PC-9 (cell line): ENCODE measurements at places on chromosomes 11 and 22. TPM values are rescaled to one million over a fixed set of nuclear protein-coding genes. Genes with fewer than 3 reads are reported as not detected.

- H3K27me3 ChIP-seq: no peaks in the 10 kb centered on the region
- no peak overlapping the region for H3K4me3 ChIP-seq
- DNase-seq: no peak
- no peak overlapping the region for H3K27ac ChIP-seq
- no peaks in the 10 kb centered on the region for H3K36me3 ChIP-seq
Observed at GRCh38 chr11:8365216-8365941, 101.7 kb upstream of the LMO1 start.

- no peaks in the 10 kb centered on the region for H3K27me3 ChIP-seq
- H3K27ac ChIP-seq: no peak overlapping the region
- H3K4me1 ChIP-seq: peaks cover 5% of the 10 kb centered on the region; the same call in 1 of the 2 replicates
- H3K36me3 ChIP-seq: no peaks in the 10 kb centered on the region
- no peak overlapping the region for H3K4me3 ChIP-seq
- DNase-seq: no peak
Observed at GRCh38 chr11:398826-399225, 4.8 kb downstream of the PKP3 start.

The SLC22A9 gene
- not detected in 2 replicates for total RNA-seq

DNA sequence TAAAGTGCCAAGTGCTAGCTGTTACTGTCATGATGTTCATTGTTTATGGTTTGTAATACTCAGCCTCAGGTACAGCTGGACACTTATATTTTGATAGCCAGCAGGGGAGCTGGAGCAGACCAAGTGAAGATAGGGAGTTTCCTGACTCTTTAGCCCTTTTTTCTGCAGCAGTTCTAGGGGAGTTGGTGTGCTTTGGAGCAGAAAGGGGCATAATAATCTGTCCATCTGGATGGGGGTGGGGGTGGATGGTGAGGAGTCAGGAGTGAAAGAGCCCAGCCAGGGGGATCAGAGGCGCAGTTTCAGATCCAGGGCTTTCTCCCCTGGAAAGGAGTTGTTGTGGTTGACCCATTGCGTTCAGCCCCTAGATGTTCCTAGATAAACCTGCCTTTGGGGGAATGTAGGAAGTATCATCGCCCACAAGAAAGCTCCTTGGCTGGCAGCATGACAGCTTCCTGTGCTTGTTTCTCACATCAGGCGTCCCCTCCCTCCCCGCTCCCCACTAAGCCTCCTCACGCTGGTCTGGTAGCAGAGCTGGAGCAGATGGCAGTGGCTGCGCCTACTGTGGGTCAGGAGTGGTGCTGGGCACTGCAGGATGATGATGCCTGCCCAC is 41.9 kb downstream of the MED15 start:
- no peak overlapping the region for H3K27ac ChIP-seq
- DNase-seq: no peak
- H3K4me3 ChIP-seq: no peak overlapping the region
- no peaks in the 10 kb centered on the region for H3K36me3 ChIP-seq
- no peaks in the 10 kb centered on the region for H3K4me1 ChIP-seq
- H3K27me3 ChIP-seq: no peaks in the 10 kb centered on the region

The POLR3H gene
- 47.6 and 49.7 TPM in 2 replicates for total RNA-seq

GRCh38 chr11:30447058-30447640 is 124.2 kb downstream of the ARL14EP start:
- no peaks in the 10 kb centered on the region for H3K4me1 ChIP-seq
- H3K27me3 ChIP-seq: peaks cover 69% of the 10 kb centered on the region
- no peaks in the 10 kb centered on the region for H3K36me3 ChIP-seq
- no peak for DNase-seq
- H3K27ac ChIP-seq: no peak overlapping the region

The MRGPRX3 gene
- total RNA-seq: not detected in 2 replicates

DNA sequence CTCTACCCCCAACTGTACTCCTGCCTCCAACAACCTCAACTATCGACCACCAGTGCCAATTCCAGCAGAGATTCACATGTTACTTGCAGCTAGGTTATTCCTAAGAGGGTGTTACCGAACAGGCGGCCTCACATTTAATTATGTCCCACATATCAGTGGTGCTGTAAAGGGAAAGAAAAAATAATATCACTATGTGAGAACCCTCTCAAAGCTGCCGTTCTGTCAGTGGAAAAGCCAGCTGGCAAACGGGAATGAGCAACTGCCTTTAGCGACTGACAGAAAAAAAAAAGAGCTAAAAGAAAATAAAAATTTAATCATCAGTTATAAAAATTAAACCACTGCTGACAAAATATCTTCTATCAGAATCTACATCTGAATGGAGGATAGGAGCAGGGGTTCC is 270.8 kb upstream of the NARS2 start:
- H3K36me3 ChIP-seq: no peaks in the 10 kb centered on the region
- H3K27ac ChIP-seq: no peak overlapping the region
- no peak overlapping the region for H3K4me3 ChIP-seq

DNA sequence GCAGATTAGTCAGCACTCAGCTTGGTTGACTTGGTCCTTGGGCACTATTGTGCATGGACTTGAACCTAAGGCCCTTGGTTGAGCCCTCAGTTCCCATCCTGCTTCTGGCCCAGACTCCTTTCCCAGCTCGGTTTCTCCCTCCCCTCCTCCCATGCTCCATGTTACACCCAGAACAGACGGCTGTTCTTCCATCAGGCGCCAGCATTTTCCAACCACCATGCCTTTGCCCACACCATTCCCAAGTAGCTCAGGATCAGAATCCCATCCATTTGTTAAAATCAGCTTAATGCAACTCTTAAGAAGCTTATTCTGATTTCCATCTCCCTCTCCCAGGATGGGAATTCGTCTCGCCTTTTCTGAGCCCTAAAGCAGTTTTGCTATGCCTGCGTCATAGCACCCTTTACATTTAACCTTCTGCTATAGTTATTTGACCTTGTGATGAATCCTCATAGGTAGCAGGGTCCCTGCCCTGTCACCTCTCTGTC is 110.7 kb downstream of the MICAL2 start:
- H3K4me3 ChIP-seq: no peak overlapping the region
- H3K4me1 ChIP-seq: peaks cover 77% of the 10 kb centered on the region
- DNase-seq: no peak
- no peaks in the 10 kb centered on the region for H3K36me3 ChIP-seq

DNA sequence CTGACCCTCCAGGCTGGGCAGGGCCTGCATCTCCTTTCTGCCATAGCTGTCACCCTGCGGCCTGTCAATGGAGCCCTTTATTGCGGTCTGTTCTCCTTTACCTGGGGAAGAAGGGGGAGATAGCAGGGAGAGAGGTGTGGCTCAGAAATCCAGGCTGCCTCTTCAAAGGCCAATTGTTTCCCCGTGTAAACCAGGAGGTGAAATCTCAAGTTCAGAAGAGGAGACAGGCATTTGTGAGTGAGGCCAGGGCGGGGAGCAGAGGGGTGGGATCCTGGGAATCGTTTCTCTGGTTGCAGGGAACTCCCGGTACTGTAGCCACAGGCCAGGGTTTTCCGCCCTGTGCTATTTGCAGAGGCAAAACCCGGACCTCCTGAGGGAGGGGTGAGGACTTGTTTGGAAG is 9.1 kb downstream of the DCPS start:
- H3K4me3 ChIP-seq: no peak overlapping the region
- DNase-seq: no peak
- H3K36me3 ChIP-seq: 0 out of 2 replicates have a peak, but pooled peaks cover 8% of the 10 kb centered on the region
- peaks cover 3% of the 10 kb centered on the region; the same call in 1 of the 2 replicates for H3K4me1 ChIP-seq
- no peaks in the 10 kb centered on the region for H3K27me3 ChIP-seq

The NUDT8 gene
- 25.5 and 33.3 TPM in 2 replicates for total RNA-seq

- peaks cover 61% of the 10 kb centered on the region for H3K27me3 ChIP-seq
- no peak overlapping the region for H3K27ac ChIP-seq
- no peak overlapping the region for H3K4me3 ChIP-seq
- H3K4me1 ChIP-seq: peaks cover 13% of the 10 kb centered on the region
Observed at GRCh38 chr22:50031189-50032091, 18.9 kb upstream of the IL17REL start.

The KCNQ1OT1 gene
- total RNA-seq: 3.4 and 4.3 TPM in 2 replicates

The RCOR2 gene
- total RNA-seq: 3.4 and 5.2 TPM in 2 replicates

- no peaks in the 10 kb centered on the region for H3K27me3 ChIP-seq
- no peaks in the 10 kb centered on the region for H3K4me1 ChIP-seq
- DNase-seq: no peak
Observed at GRCh38 chr11:1271002-1271401, 38.4 kb downstream of the TOLLIP start.

DNA sequence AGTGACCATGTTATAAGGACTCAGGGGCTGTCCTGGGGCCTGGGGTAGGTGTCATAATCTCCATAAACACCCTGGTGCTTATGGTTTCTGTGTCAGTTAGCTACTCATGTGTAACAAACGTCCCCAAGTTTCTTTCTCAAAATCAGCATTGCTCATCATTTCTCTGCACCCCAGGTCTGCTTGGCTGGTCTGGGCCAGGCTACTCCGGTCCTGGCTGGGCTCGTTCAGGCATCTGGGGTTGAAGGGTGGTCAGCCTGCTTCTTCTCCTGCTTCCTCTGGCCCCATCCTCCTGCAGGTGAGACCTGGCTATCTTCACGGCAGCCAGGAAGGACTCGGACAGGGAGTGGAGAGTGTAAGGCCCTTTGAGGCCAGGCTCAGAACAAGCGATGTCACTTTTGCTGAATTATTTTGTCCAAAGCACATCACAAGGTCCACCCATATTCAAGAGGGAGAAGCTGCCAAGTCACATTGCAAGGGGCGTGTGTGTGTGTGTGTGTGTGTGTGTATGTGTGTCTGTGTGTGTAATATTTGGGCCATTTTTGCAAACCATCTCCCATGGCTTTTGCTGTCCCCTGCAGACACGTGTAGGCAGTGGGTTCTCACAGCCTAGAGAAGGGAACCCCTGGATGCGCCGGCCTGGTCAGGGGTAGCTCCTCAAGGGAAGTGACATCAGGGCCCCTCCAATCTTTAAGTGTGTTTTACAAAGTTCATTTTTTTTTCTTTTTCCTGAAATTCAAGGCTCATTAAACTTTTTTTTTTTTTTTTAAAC is 535.8 kb downstream of the TBC1D22A start:
- DNase-seq: no peak
- no peaks in the 10 kb centered on the region for H3K4me1 ChIP-seq
- H3K27ac ChIP-seq: no peak overlapping the region
- peaks cover 85% of the 10 kb centered on the region for H3K27me3 ChIP-seq
- H3K4me3 ChIP-seq: no peak overlapping the region

The MORC2 gene
- 39.8 and 52.9 TPM in 2 replicates for total RNA-seq

The CLTCL1 gene
- total RNA-seq: 6.6 and 7.2 TPM in 2 replicates

DNA sequence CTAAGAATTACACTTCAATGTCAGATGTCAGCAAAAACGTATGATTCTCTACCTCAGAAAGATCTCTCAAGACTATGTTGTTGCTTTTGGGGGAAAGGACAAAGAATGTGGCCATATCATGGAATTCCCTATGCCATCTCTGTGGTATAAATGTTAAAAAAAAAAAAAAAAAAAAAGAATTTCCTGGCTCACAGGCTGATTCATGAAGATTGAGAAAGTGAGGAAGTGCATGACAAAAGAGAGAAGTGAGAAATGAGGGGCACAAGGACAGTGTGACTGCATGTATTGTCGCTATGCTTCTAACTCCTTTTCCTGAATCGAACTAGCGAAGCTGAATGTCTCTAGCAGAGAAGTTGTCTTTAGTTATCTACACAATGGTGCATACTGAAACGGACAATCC is 80.6 kb upstream of the CARD18 start:
- H3K27me3 ChIP-seq: no peaks in the 10 kb centered on the region
- no peak for DNase-seq
- no peaks in the 10 kb centered on the region for H3K4me1 ChIP-seq
- H3K27ac ChIP-seq: no peak overlapping the region
- no peak overlapping the region for H3K4me3 ChIP-seq

The OR5A2 gene
- total RNA-seq: not detected in 2 replicates

- no peak for DNase-seq
- H3K27ac ChIP-seq: no peak overlapping the region
- no peaks in the 10 kb centered on the region for H3K36me3 ChIP-seq
- peaks cover 91% of the 10 kb centered on the region for H3K27me3 ChIP-seq
- H3K4me1 ChIP-seq: no peaks in the 10 kb centered on the region
Observed at GRCh38 chr22:49140911-49141665, 686.6 kb downstream of the BRD1 start.

GRCh38 chr22:30753701-30754100 is 59.0 kb downstream of the OSBP2 start:
- H3K27me3 ChIP-seq: no peaks in the 10 kb centered on the region
- DNase-seq: no peak
- H3K27ac ChIP-seq: no peak overlapping the region
- H3K36me3 ChIP-seq: no peaks in the 10 kb centered on the region
- no peak overlapping the region for H3K4me3 ChIP-seq

DNA sequence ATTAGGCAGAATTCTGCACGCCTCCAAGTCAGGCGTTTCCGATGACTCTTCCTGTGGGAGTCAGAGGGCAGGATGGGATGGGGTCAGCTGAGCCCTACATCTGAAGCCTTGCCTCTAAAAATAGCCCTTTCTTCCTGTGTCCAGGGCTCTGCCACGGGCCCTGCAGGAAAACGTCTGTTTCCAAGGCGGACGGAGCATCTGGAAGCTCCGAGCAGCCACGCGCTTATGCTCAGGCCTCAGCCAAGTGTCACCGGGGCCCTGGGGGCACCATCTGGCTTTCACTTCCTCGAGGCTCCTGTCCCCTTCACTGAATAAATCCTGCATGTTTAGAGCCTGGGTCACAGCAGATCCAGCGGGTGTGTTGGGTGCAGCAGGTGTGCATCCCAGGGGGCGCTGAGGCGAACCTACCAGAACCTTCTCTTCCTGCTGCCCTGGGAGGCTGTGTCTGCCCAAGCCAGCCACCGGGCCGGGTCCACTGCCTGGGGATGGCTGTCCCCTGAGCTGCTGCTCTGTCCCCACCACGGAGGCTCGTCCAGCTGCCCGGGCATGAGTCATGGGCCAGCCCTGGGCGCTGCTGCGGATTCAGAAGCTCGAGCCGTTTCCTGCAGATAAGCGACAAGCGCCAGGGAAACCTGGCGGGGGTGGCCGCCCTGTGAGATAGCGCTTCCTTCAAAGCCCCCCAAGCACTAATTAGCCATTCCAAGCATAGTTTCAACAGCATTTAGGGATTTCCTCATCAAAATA is 32.0 kb upstream of the LINC01488 start:
- peak; percentile 55 for DNase-seq
- no peaks in the 10 kb centered on the region for H3K36me3 ChIP-seq
- H3K27me3 ChIP-seq: no peaks in the 10 kb centered on the region
- no peak overlapping the region; the same call in 1 of the 2 replicates for H3K4me3 ChIP-seq

DNA sequence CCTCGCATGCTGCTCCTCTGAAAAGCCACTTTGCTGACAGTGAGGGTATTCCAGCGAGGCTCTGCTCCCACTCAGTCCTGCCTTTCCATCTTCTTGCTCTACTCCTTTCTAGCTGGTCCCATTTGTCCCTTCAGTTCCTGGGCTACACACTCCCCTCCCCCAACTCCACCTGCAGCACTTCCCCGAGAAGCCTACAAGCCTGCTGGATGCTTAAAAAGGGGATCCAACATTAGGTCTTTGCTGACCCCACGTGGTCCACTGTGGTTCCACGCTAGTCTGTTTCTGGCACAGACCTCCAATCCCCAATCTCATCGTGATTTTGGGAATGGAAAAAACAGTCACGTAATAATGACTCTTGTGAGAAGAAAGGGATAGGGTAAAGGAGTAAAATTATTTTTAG is 121.6 kb upstream of the SNX19 start:
- no peak for DNase-seq
- H3K36me3 ChIP-seq: no peaks in the 10 kb centered on the region
- H3K4me3 ChIP-seq: no peak overlapping the region
- no peak overlapping the region for H3K27ac ChIP-seq

GRCh38 chr11:100777736-100778135 is 90.6 kb downstream of the ARHGAP42 start:
- peaks cover 5% of the 10 kb centered on the region; the same call in 1 of the 2 replicates for H3K36me3 ChIP-seq
- H3K27me3 ChIP-seq: no peaks in the 10 kb centered on the region
- H3K4me3 ChIP-seq: no peak overlapping the region
- peaks cover 44% of the 10 kb centered on the region for H3K4me1 ChIP-seq
- peak; percentile 83 for DNase-seq
- H3K27ac ChIP-seq: peak overlapping the region; percentile 98
